ENCODE measurements at places on chromosomes 1 and 21.

- no peak for DNase-seq
Observed at GRCh38 chr21:43664358-43664757, 5.0 kb downstream of the RRP1B start.

DNA sequence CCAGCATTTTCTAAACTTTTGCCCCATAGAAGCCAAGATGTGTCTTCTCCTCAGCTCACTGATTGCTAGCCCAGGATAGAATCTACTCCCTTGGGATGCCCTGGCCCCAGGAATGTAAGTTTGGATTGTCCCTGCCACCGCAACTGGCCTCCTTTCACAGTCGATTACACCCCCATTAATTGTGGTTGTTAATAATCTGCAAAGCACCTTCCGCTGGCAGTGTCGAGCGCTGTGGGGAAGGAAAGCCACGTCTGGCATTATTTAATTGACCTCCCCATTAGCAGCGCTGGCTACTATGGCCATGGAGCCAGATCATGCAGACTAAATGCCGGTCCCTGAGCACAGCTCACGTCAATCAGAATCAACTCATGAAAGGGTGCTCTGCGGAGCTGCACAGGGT is 597.3 kb upstream of the PLXNA2 start:
- no peak for DNase-seq

DNA sequence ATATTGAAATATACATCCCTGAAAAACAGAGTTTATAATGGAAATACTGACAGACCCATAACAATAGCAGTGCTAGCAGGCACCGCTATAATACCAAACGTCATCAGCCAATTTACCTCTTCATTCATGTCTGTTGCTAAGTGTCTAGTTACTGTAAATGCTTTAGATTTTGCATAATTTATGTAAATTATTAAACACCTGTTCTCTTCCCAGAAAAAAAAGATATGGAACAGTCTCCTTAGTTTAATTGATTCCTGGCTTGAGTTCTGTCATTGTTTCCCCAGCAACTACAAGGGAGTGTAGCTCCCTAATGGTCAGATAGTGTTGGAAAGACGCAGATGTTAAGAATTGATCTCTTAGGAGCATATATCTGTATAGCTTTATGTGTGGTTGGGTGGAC is 817.9 kb upstream of the ADGRL2 start:
- no peak for DNase-seq

GRCh38 chr21:24163539-24163938 is 1443.7 kb downstream of the MRPL39 start:
- no peak for DNase-seq

GRCh38 chr21:39451332-39452206 is at the start of gene SH3BGR:
SH3BGR (plus strand) TSS chr21:39451970; CDS start chr21:39452097, 127 bp downstream.
- no peak for DNase-seq

GRCh38 chr21:34367320-34367935 is 3.6 kb downstream of the KCNE2 start:
- DNase-seq, result peak; percentile 55

GRCh38 chr1:223811634-223812101 is 34.1 kb downstream of the TP53BP2 start:
- DNase-seq, result peak; percentile 78

DNA sequence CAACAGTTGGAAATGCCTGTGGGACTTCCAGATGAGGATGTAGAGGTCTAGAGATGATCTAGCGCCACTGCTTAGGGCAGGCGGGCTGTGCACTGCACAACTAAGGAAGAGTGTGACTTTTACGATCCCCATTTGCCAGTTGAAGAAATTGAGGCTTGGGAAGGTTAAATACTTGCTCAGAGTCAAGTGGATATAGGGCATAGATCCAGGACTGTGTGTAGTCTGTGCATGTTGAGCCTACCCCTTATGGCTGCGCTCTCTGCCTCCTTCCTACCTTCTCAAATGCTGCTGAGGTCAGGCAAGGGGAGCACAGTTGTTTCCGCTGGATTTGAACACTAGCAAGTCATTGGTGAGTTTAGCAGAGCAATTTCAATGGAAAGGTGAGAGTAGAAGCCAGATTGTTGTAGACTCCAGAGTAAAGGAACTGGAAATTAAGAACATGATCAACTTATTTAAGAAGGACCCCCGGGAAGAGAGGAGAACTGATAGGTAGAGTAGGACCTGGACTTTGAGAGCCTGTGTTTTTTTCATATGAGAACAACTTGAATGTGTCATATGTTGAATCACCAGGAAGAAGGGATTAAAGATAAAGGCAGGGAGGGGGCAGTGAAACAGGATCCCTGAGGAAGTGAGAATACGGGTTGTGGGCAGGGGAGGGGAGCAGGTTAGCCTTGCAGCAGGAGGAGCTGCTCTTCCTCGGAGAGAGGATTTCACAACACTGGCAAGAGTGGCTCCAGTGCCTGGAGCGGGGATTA is 2.7 kb downstream of the CAPN2 start:
- DNase-seq, result no peak

- no peak for DNase-seq
Observed at GRCh38 chr1:152961226-152961891, 9.1 kb upstream of the SPRR4 start.

GRCh38 chr1:39540504-39541031 is 36.0 kb downstream of the PABPC4 start:
- no peak for DNase-seq

GRCh38 chr1:8204826-8205225 is 113.1 kb upstream of the SLC45A1 start:
- DNase-seq, result no peak

DNA sequence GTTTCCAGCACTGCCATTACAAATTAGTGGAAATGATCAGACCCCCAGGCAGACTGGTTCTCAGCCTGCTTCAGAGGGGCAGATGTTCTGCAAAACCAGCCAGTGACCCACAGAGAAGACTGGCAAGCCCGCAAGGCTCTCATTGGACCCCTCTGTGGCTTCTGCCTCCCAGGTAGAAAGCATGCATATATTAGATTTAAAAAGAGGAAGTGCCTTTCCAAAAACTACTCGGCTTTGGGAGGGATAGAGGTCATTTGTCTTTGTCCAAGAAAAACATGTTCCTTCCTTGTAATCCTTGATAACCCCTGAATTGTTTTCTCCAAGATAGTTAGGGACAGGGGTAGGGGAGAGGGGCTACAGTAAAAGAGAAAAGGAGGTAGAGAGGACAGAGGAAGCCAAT is 11.8 kb downstream of the HIVEP3 start:
- no peak for DNase-seq

- no peak for DNase-seq
Observed at GRCh38 chr1:53391982-53392381, 64.1 kb upstream of the LRP8 start.

GRCh38 chr1:100613817-100614559 is 76.0 kb downstream of the GPR88 start:
- no peak for DNase-seq

DNA sequence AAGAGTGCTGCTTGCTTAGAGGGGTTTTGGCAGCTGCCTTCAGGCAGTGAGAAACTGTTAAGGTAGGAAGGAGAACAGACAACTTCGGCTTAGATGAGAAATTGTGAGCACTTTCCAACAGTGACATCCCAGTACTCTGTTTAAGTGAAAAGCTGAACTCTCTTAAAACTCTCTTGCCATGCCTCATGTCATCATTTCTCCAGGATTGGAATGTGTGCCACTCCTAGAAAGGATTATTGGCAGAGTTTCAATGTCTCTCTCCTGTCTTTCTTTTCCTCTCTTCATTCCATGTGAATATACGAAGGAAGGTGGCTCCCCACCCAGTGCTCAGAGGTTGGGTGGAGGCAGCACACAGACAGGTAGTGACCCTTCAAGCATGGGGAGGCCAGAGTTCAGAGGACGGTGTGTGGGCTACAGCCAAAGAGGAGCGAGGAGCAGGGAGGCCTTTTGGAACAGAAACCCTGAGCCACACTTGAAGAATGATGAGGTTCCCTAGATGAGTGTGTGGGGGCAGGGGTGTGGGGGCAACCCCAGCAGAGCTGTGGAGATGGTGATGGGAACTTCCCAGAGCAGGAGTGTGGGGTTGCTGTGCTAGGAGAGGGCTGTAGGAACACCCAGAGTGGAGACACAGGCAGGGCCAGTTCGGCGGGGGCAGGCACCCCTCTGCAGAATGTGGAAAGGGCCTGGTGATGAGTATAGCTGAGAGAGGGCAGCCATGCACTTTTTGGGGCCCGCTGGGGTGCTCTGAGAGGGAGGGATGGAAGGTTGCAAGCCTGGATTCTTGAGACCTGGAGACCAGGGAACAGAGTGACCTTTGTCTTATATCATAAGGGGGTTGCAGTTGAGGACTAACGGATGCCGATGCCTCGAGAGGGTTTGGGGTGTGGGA is 58.8 kb downstream of the GALNT2 start:
- DNase-seq, result no peak

- no peak for DNase-seq
Observed at GRCh38 chr1:202165267-202165941, 5.0 kb upstream of the PTPN7 start.

DNA sequence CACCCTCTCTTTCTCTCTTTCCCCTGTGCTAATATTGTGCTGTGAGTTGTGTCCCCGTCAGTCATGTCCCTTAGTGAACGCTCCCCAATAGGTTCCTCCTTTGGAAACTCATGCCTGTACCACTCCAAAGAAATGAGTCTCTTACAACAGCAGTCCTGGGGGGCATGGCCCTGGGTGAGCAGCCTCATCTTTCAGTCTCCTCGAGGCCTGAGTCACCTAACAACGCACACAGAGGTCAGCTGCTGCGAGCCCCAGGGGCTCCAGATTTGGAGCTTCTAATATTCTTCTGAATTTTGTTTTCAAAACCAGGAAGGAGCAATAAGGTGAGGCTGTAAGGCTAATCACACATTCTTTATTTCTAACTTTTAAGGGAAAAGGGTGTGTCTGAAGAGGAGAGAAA is 30.5 kb upstream of the ZBTB8A start:
- DNase-seq, result no peak

DNA sequence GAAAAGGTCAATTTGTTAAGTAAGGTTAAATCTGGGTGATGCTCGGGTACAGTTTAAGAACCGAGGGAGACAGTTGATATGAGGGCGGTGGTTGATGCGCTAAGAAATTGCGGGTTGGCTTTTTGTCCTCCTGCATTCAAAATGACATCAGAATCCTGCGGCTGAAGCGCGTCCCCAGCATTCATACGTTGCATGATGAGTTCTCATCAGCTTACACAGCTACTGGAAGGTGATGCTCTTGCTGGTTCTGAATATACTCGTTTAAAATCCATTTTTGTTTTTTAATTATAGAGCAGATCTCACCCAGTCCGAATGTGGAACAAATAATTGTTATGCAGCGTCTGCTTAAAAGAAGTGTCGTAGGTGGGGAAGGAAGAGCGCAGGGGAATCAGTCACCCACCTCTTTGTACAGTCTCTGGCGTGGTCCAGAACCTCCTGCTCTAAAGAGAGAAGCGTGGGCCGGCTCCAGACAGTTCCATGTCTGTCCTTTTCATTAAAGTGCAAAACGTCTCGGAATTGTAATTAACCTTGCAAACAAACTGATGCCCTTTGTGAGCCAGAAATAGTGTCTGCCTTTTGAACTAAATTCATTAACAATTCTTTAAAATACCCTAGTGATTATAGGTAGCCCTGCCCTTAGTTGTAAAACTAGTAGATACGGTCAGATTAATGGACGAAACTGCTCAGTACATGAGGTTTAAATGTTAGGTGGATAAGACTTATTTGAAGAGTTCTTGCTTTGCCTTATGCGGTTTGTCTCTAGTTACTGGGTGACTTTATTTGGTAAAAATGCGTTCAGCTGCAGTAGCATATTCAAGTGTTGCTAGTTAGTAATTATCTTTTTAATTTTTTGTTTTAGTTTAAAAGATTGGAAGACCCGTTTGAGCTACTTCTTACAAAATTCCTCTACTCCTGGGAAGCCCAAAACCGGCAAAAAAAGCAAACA is 741 bp downstream of the RGS2 start:
- DNase-seq, result peak; percentile 77

- no peak for DNase-seq
Observed at GRCh38 chr1:206802401-206802800, 30.1 kb upstream of the IL10 start.

- DNase-seq, result no peak
Observed at GRCh38 chr1:41442697-41443251, 41.7 kb downstream of the EDN2 start.

- no peak for DNase-seq
Observed at GRCh38 chr1:183302452-183303322, 115.5 kb downstream of the NMNAT2 start.

GRCh38 chr1:4179914-4180735 is 280.1 kb upstream of the C1orf174 start:
- no peak for DNase-seq

- peak; percentile 21 for DNase-seq
Observed at GRCh38 chr1:13808729-13809131, 108.7 kb downstream of the PRDM2 start.

GRCh38 chr1:232901255-232901654 is 49.2 kb upstream of the NTPCR start:
- no peak for DNase-seq

- DNase-seq, result no peak
Observed at GRCh38 chr1:22056043-22056442, 3.5 kb downstream of the CDC42 start.

DNA sequence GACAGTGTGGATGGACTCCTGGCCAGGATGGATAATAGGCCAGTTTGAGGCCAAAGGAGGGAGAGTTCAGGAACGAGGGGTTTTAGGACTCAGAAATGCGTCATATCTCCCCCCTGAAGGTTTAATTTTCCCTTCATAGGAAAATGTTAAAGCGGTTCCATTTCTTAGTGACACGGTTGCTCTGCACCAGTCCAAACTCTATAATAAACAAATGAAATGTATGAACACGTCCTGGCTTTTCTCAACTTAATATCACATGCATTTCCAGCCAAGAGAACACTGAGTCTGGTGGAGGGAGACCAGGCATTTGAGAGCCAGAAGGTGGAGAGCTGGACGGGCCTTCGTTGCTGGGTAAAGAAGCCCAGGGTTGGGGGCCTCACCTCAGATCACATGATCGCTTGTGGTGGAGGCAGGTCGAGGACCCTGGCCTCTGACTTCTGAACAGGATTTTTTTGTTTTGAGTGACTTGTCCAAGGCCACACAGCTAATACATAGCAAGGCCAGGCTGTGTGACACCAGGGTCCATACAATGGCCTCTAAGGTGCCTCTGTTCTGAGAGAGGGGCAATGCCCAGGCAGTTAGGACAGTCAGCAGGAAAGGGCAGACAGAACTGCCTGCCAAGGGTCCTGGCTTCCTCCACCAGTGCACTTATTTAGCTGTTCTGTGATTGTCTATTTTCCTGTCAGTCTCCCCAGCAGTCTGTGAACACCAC is 11.4 kb downstream of the SLC1A7 start:
- DNase-seq, result no peak

GRCh38 chr1:234725177-234726132 is 115.5 kb upstream of the IRF2BP2 start:
- DNase-seq, result peak; percentile 38
